HFF-Myc (cell line): ENCODE measurements at places on chromosomes 16 and 17.

GRCh38 chr16:21986692-21987246 is 14.1 kb downstream of the PDZD9 start:
- DNase-seq: no peak

DNA sequence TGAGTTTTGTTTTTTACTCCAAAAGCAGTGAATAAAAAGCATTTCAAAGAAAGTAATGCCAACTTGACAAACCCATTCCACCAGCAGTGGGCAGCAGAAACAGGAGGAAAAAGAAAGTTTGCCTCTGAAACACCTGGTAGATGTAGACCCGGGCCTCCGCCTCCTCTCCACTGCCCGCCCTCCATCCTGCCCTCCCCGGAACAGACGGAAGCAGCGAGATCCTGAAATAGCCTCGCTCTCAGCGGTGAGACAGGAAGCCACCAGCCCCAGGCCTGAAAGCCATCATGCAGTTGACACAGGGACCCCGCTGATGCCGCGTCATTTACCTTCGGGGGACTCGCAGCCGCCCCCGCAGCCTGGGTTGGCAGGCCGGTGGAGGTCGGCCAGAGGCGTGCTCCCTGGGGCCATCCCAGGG is 67.8 kb downstream of the C16orf78 start:
- DNase-seq: no peak

- DNase-seq: no peak
These were observed 599.6 kb downstream of the TMEM114 start for GRCh38 chr16:7990626-7991260.

DNA sequence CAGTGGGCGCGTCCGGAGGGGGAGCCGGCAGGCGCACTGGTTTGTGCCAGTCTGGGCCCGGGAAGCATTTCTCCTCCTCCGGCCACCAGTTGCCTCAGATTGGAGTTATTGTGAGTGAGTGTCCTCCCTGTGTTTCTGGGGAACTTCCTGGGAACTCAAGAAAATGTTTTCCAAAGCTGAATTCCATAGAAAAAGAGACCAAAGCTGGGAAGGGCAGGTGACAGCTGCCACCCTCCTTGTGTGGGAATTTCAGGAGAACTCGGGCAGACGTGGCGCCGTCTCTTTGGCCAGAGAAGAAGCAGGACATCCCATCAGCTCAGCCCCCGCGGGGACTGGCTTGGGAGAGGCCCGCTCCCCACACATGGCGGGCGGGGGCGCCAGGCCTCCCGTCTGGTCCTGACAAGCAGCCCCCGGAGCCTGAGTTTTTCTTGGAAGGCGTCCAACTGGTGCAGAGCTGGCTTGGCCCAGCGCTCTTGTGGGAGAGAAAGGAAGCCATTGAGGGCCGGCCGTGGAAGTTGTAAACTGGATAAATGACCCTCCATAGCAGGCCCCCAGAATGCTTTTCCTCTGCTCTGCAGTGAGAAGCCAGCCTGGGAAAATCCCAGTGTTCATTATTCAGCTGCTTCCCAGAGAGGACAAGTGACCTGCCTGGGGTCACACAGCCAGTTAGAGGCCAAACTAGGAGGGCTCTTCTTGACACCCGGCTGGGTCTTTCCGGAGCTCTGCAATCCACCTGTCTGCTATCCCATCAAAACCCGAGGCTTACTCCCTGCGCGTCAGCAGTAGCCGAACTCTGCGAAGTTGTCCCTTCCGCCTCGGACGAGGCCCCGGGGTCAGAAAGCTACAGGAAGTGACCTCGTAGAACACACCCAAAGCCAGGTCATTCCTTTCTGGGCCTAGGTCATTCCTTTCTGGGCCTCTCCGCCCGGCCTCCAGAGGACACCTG is 39.2 kb upstream of the GSE1 start:
- no peak for DNase-seq

DNA sequence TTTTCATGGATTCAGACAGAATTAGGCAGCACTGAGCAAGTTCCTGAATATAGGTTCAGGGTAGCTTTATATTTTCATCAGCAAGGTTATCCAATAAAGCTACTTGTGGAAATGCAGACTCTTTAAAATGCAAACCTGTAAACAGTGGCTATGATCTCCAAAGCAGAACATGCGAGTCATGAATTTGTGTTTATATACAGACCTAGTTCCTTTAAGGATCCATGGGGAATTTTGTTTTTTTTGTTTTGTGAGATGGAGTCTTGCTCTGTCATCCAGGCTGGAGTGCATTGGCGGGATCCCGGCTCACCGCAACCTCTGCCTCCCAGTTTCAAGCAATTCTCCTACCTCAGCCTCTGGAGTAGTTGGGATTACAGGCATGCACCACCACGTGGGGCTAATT is 14.8 kb downstream of the CLEC16A start:
- no peak for DNase-seq

DNA sequence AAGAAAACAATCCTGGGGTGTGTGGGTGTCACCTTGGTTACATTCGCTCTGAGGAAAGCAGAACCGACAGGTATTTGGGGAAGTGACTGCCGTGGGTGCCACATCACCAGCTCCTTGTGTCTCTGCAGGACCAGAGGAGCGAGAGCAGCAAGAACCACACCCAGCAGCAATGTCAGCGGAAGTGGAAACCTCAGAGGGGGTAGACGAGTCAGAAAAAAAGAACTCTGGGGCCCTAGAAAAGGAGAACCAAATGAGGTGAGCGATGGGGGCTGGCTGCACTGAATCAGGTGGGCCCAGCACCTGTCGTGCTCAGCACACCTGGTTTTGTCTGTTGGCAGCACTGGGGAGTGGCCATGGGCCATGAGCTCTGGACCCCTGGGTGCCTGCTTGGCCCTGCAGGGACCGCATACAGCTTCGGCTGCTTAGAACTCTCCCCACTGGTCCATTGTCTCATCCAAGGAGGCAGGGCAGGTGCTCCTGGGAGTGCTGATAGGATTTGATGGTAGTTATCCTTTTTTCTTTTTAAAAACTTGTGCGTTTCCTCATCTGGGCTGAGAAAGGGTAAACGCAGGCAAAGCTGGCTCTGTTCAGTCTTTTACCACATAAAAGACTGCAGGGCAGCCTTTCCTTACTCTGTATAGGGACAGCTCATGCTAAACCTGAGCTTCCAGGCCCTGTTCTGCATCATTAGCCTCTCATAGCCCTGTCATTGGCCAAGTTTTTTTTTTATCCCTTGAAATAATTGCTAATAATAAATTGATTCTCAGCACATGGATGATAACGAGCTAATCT is 29.4 kb downstream of the HMOX2 start:
- DNase-seq: no peak

DNA sequence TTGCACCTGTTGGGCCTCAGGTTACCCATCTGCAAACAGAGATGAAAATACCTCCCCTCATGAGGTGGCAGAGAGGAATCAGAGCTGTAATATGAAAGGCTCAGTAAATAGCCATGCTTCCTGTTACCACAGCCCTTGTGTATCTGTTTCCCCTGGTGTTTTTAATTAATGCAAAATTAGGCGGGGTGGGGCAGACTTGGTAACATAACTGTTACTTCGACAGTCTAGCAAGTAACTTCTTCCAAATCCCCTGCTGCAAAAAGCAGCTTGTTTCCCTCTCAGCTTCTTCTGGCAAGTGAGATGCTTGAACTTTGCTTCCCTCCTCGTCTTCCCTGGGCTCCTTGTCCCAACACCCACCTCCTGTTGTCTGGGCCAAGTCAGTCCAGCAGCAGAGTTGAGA is 381.5 kb downstream of the CPPED1 start:
- DNase-seq: no peak

- DNase-seq: no peak
These were observed 1.7 kb upstream of the POLG2 start for GRCh38 chr17:64498308-64499203.

DNA sequence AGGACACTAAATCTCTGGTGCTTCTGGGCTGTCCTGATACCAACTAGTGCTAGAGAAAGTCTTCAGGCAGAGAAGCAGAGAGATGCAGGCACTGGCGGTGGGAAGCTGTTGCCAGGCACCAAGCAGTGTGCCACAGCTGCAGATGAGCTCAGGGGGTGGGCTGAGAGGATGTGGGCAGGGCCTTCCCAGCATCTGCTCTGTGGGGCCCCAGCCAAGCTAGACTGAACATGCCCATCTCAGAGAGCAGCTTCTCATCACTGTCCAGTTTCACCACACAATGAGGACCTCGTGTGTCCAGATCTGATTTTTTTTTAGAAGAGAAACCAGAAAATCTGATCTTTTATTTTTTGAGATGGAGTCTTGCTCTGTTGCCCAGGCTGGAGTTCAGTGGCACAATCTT is 17.1 kb downstream of the PSKH1 start:
- DNase-seq: peak; percentile 48

GRCh38 chr16:25027281-25027680 is 12.1 kb upstream of the ARHGAP17 start:
- no peak for DNase-seq

DNA sequence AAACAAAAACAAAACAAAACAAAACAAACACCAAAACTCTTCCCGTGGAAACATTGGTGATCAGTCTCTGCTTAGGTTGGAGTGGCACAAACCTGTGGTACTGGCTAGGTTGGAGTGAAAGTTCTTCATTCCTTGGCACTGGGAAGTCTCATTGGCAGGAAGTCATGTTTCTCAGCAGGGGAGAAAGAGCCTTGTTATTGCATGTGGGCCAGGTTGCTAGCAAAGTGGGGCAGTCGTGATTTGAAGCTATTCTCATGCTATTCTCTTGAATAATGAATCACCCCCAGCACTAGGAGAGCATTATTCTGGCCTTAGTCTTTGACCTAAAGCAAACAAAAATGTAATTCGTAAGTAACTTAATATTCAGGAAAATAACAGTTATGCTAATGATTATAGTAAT is 24.3 kb upstream of the B4GALNT2 start:
- no peak for DNase-seq

- DNase-seq: no peak
These were observed 93.5 kb upstream of the HSBP1 start for GRCh38 chr16:83714286-83714685.

DNA sequence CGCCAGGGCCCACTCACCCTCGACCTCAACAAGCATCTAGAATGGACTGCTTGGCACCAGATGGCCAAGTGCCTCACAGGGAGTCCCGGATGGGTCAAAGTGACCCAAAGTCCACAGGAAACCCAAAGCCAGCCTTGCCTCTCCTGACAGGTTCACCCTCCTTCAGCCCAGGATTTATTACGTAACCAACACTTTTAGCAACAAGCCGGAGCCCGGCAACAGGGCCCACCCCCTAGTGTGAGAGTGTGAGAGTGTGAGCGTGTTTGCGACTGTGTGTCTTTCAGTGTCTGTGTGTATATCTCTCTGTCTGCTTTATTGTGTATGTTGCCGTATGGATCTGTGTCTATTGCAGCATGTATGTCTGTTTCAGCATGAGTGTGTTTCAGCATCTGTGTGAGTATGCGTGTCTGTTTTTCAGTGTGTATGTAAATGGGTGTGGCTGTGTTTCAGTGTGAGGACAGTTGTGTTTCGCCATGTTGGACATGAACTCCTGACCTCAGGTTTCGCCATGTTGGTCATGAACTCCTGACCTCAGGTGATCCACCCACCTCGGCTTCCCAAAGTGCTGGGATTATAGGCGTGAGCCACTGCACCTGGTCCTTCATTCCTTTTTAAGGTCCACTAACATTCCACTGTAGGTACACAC is 13.7 kb upstream of the PEMT start:
- no peak for DNase-seq

DNA sequence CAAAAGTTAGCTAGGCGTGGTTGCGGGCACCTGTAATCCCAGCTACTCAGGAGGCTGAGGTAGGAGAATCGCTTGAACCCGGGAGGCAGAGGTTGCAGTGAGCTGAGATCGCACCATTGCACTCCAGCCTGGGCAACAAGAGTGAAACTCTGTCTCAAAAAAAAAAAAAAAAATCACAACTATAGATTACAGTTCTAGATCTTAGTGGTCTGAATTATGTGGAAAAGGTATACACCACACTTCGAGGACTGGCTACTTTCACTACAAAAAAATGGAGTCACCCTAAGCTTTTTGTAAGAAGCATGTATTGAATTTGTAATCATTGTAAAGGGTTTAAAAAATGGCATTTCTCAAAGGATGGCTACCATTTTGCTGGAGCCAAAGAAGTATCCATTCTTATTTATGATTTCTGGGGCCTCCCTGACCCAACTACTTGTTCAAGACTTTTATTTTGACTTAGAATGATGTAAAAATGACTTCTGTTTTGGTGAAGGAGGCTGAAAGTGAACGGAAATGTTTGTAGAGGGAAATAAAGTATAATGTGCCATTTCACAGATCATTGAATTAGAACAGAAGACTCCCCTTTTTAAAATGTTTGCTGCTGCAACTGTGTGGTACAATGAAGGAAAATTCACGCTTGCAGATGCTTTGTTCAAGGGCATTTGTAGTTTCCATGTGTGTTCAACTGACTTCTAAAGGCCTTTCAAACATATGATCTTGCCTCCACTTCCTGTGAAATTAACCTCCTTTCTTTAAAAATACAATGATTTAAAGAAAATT is 37.1 kb upstream of the NOL11 start:
- DNase-seq: no peak
